ENCODE measurements at places on chromosomes 12 and 14.

GRCh38 chr12:22709292-22709691 is 84.3 kb downstream of the ETNK1 start:
- no peaks in the 10 kb centered on the region for H3K36me3 ChIP-seq
- H3K27me3 ChIP-seq = no peaks in the 10 kb centered on the region
- H3K4me1 ChIP-seq = no peaks in the 10 kb centered on the region
- no peak overlapping the region for H3K27ac ChIP-seq

DNA sequence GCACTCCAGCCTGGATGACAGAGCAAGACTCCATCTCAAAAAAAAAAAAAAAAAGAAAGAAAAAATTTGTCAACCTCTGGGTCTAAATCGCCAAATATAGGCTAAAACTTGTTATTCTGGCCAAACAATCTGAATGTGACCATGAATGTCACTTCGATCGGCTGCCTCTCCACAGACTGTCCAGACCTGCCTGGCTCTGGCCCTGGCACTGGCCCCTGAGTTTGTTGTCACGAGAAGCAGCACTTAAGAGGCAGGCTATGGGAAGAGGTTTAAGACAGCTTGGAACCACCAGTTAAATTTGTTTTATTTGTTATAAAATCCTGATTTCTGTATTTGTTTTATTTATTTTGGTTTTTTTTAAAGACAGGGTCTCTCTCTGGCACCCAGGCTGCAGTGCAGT is 14.5 kb downstream of the WSB2 start:
- H3K36me3 ChIP-seq = peaks cover 15% of the 10 kb centered on the region
- no peak overlapping the region for H3K4me3 ChIP-seq
- no peaks in the 10 kb centered on the region for H3K27me3 ChIP-seq
- DNase-seq = no peak
- H3K4me1 ChIP-seq = peaks cover 6% of the 10 kb centered on the region
- H3K27ac ChIP-seq = no peak overlapping the region

GRCh38 chr12:45503899-45504298 is 225.6 kb upstream of the ARID2 start:
- DNase-seq = no peak
- no peak overlapping the region for H3K27ac ChIP-seq
- no peaks in the 10 kb centered on the region for H3K4me1 ChIP-seq

- no peak for DNase-seq
- no peaks in the 10 kb centered on the region for H3K4me1 ChIP-seq
- H3K27me3 ChIP-seq = no peaks in the 10 kb centered on the region
Measured at GRCh38 chr12:82223426-82223825, 134.8 kb downstream of the CCDC59 start.

DNA sequence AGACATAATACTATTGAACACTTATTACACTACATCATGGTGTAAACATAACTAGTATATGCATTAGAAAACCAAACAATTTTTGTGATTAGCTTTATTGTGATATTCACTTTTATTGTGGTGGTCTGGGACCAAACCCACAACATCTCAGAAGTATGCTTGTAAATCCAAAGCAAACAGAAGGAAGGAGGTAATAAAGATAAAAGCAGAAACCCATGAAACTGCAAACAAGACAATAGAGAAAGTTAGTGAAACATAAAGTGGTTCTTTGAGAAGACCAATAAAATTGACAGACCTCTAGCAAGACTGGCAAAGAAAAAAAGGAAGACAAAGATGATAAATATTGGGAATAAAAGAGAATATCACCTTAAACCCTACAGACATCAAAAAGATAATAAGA is 268.3 kb downstream of the RPAP3 start:
- no peaks in the 10 kb centered on the region for H3K4me1 ChIP-seq
- no peak overlapping the region for H3K27ac ChIP-seq

- DNase-seq = no peak
- no peak overlapping the region for H3K4me3 ChIP-seq
- peaks cover 17% of the 10 kb centered on the region for H3K36me3 ChIP-seq
- H3K27me3 ChIP-seq = no peaks in the 10 kb centered on the region
- peaks cover 59% of the 10 kb centered on the region for H3K4me1 ChIP-seq
- peak overlapping the region; percentile 25 for H3K27ac ChIP-seq
Measured at GRCh38 chr14:95505030-95505589, 11.3 kb downstream of the SYNE3 start.

- no peak for DNase-seq
- H3K36me3 ChIP-seq = peaks cover 100% of the 10 kb centered on the region
- H3K4me3 ChIP-seq = no peak overlapping the region
Measured at GRCh38 chr12:109192358-109192757, 76.0 kb downstream of the ACACB start.

GRCh38 chr12:50201987-50202521 is 34.9 kb upstream of the CERS5 start:
- no peak for DNase-seq
- H3K4me3 ChIP-seq = no peak overlapping the region
- no peaks in the 10 kb centered on the region for H3K27me3 ChIP-seq
- H3K4me1 ChIP-seq = no peaks in the 10 kb centered on the region
- H3K27ac ChIP-seq = no peak overlapping the region

DNA sequence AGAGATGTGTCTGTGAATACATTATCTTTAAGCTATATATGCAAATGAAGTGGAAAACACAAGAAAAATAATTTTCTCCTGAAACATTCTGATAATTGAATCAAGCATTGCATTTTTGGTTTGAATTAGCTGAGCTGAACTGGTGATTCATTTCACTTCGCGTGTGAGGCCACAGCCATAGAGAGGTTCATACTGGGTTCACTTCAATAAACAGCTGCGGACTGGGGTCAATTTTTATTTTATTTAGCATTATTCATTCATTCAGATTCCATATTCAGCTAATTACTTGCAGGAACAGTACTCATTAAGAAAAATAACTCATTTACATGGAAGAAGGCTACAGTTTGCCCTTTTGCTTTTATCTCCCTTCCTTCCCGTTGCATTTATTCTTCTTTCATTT is 195.2 kb upstream of the LRIG3 start:
- H3K27ac ChIP-seq = no peak overlapping the region
- no peak for DNase-seq
- no peaks in the 10 kb centered on the region for H3K36me3 ChIP-seq
- no peak overlapping the region for H3K4me3 ChIP-seq
- H3K27me3 ChIP-seq = no peaks in the 10 kb centered on the region

DNA sequence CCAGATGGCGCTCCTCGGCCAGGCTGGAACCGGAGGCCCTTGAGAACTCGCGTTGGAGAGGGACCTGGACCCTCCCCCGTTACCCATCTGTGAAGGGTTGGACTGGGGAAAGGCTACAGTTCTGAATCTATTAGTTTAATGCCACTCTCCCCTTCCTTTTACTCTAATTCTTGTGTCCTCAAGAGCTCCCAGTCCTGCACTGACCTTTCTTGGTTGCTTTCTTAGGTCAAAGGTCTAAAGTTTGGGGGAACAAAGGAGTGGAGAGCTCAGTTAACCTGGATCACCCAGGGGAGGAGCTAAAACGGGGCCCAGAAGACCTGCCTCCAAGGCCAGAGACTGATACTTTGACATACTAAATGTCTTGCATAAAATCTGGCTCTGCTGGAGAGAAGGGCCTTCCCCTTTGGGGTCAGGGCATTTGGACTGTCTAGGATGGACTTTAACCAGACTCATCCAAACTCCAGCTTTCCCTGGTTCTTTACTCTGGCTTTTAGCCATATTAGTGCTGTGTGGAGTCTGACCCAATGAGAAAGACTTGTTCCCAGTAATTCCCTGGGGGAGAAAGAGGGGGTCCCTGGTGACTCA is 923 bp upstream of the MLF2 start:
- no peak overlapping the region for H3K4me3 ChIP-seq
- peak overlapping the region; percentile 57 for H3K27ac ChIP-seq
- DNase-seq = no peak
- H3K27me3 ChIP-seq = no peaks in the 10 kb centered on the region
- peaks cover 30% of the 10 kb centered on the region for H3K36me3 ChIP-seq
- peaks cover 15% of the 10 kb centered on the region for H3K4me1 ChIP-seq

DNA sequence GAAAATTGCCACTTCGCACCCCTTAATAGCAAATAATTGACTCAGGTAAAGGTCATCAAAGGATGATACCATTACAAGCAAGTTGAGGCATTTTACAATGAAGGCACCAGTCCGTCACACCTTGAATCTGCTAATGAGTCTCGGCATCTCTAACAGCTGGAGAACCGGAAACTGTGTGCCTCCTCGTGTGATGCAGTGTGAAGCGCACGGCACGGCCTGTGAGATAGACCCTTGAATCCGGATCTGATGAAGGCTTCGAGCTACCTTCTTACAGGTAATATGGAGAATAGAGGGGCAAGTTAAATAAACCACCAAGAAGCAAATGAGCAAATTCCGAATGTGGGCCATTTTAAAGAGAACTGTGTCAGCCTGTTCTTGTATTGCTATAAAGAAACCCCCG is 19.8 kb upstream of the TUBA1A start:
- no peaks in the 10 kb centered on the region for H3K27me3 ChIP-seq
- no peak overlapping the region for H3K4me3 ChIP-seq
- no peak overlapping the region for H3K27ac ChIP-seq
- H3K36me3 ChIP-seq = no peaks in the 10 kb centered on the region

DNA sequence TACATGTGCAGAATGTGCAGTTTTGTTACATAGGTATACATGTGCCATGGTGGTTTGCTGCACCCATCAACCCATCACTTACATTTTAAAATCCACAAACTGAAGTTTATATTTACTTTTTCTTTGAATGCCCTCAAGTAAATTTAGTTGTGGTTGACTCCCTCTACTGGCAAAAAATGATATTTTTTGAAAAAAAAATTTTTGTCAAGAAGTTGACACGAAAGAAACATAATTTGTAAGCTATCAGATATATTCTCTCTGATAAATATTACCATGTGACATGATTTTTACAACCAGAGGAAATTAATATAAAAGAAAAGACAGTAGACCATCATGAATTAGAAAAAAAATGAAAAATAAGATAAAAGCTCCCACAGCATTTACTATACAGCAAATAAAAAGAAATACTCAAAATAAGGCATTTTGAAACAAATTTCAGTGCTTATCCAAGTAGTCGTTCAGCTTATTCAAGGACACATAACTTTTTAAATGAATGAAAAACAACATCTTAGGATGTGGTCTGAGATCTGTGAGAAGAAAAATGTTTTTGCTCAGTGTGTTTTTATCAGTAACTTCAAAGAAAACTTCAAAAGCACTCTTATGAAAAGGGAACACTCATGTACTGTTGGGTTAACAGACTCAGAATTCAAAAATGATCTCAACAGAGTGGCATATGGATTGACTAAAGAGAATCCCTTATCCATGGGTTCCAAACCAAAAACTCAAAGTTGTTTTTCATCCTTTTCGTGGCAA is 30.0 kb upstream of the GRIP1 start:
- no peaks in the 10 kb centered on the region for H3K36me3 ChIP-seq
- H3K27ac ChIP-seq = no peak overlapping the region
- H3K4me1 ChIP-seq = no peaks in the 10 kb centered on the region
- no peaks in the 10 kb centered on the region for H3K27me3 ChIP-seq
- DNase-seq = no peak

GRCh38 chr14:56040121-56040520 is 78.1 kb upstream of the PELI2 start:
- H3K4me3 ChIP-seq = no peak overlapping the region
- no peak for DNase-seq
- H3K27me3 ChIP-seq = no peaks in the 10 kb centered on the region
- H3K36me3 ChIP-seq = no peaks in the 10 kb centered on the region

- H3K27ac ChIP-seq = no peak overlapping the region
- no peaks in the 10 kb centered on the region for H3K36me3 ChIP-seq
- H3K27me3 ChIP-seq = no peaks in the 10 kb centered on the region
- no peak for DNase-seq
- H3K4me3 ChIP-seq = no peak overlapping the region
- H3K4me1 ChIP-seq = no peaks in the 10 kb centered on the region
Measured at GRCh38 chr12:80504389-80505163, 60.5 kb downstream of the PTPRQ start.

GRCh38 chr14:50740856-50741255 is 72.8 kb upstream of the SAV1 start:
- DNase-seq = no peak
- H3K4me3 ChIP-seq = no peak overlapping the region
- H3K27ac ChIP-seq = no peak overlapping the region
- peaks cover 12% of the 10 kb centered on the region for H3K4me1 ChIP-seq
- peaks cover 83% of the 10 kb centered on the region for H3K36me3 ChIP-seq
- no peaks in the 10 kb centered on the region for H3K27me3 ChIP-seq

- no peak for DNase-seq
- no peaks in the 10 kb centered on the region for H3K36me3 ChIP-seq
- no peak overlapping the region for H3K4me3 ChIP-seq
- no peaks in the 10 kb centered on the region for H3K27me3 ChIP-seq
- H3K27ac ChIP-seq = no peak overlapping the region
Measured at GRCh38 chr12:15154103-15154502, 67.1 kb downstream of the RERG start.

GRCh38 chr12:52865090-52865944 is 16.5 kb upstream of the KRT78 start:
- no peaks in the 10 kb centered on the region for H3K36me3 ChIP-seq
- peak; percentile 77 for DNase-seq
- H3K4me3 ChIP-seq = no peak overlapping the region
- no peaks in the 10 kb centered on the region for H3K4me1 ChIP-seq

- DNase-seq = no peak
- no peak overlapping the region for H3K4me3 ChIP-seq
- no peak overlapping the region for H3K27ac ChIP-seq
- H3K4me1 ChIP-seq = no peaks in the 10 kb centered on the region
- H3K27me3 ChIP-seq = no peaks in the 10 kb centered on the region
Measured at GRCh38 chr12:70074510-70074909, 168.7 kb upstream of the CNOT2 start.
